ENCODE measurements at places on chromosomes 11 and 22. TPM values are rescaled to one million over a fixed set of nuclear protein-coding genes. Genes with fewer than 3 reads are reported as not detected.

The TMEM132A gene
- 52.7 TPM for total RNA-seq

GRCh38 chr11:68710409-68710808 is 26.1 kb downstream of the GAL start:
- no peak for DNase-seq

The CD248 gene
- total RNA-seq, result 13.2 TPM

The NXPE4 gene
- total RNA-seq, result not detected

Data from esophagus squamous epithelium (tissue), 5 donors.